ENCODE measurements at places on chromosomes 7 and 10.

DNA sequence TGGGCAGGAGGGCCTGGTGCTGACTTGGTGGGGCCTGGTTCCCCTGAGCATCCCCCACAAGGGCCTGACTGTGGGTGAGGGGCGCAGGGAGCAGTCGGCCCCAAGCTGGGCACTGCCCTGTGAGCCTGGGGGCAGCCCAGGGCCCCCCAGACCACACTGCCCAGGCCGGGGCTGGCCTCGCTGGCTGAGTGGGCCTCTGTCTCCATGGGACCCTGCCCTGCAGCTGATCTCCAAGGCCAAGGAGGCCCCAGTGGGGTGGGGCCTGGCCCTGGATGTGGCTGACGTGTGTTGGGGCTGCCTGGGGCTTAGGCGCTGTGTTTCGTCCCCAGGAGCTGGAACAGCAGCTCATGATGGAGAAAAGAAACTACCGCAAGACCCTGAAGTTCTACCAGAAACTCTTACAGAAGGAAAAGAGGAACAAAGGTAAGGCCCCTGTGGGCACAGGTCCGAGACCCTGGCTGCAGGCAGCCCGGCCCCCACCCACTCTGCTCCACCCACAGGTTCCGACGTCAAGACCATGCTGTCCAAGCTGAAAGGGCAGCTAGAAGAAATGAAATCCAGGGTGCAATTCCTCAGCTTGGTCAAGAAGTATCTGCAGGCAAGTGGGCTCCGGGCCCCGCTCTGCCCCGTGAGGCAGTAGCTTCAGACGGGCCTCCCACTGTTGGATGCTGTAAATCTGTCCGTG is 23.5 kb upstream of the UTF1 start:
- no peak for DNase-seq

GRCh38 chr7:26930201-26930600 is 65.8 kb upstream of the SKAP2 start:
- DNase-seq: no peak

DNA sequence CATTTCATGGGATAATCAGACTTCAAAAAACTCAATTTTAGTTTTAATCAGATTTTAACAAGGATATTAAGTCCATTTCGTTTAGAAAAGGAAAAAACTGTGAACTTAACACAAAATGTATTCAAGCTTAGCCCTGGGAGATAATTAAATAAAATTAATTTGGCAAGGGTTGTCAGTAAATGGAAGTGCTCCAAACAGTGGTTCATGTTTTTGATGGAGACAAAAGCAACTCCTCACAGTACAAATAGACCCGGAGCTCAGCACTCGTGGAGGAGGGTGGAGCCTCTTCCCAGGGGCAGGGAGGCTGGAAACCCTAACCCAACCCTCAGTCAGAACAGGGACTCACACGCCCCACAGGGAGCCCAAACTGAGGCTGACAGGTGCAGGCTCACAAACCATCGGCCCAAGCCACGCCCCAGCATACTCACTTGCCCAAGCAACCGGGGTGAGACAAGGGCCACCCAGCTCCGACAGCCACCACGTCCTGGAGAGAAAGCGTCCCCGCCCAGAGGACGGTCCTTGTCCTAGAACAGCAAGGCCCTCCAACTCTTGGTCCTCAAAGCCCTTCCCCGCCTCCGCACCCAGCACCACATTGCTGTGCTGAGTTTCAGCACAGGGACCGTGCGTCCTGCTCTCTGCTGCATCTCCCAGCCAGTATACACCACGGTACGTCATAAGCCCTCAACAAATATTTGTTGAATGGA is 39.8 kb downstream of the MAD1L1 start:
- DNase-seq: peak; percentile 91

DNA sequence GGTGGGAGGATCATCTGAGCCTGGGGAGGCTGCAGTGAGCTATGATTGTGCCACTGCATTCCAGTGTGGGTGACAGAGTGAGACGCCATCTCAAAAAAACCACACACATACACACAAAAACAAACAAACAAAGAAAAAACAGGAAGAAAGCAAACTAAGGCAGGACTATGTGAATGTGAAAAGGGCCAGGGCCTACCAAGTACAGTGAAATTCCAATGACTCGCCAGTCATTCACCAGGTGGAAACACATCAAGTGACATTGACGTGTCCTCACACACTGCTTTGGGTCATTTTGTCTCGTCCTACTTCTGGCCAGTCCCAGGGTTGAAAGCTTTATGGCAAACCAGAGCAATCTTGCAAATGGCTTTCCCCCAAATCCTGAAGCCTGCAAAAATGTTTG is 79.9 kb downstream of the HIP1 start:
- DNase-seq: no peak

DNA sequence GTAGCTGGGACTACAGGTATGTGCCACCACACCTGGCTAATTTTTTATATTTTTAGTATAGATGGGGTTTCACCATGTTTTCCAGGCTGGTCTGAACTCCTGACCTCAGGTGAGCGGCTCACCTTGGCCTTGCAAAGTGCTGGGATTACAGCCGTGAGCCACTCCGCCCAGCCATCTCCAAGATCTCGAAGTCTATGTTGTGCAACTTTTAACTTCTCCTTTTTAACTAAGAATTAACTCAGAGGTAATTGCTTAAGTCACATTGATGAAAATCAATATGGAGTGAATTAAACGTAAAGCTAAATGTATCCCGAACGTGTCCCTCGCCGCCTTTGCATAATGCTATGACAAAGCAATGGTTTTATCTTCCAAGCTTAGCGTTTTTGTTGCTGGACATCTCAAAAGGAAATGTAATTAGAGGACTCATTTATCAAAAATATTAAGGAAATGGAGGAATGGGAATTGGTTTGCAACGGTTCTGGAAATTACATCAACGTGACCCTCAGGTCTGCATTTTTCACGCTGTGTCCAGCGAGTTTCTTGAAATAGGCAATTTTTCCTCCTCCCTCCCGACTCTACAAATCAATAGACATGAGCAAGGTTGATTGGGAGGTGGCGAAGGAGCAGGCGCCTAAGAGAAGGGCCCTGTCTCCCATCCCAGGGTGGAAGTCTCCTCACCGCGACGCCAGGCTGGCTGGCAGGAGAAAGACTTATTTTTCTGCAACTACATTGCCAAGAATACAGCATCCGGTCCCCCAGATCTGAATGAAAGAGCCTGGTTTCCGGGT is 89.8 kb downstream of the TMEM130 start:
- DNase-seq: no peak

GRCh38 chr10:19663344-19663743 is 152.9 kb upstream of the PLXDC2 start:
- no peak for DNase-seq
